Effector memory CD4-positive, alpha-beta T cell (primary cell): ENCODE measurements at places on chromosomes 2 and 18.

DNA sequence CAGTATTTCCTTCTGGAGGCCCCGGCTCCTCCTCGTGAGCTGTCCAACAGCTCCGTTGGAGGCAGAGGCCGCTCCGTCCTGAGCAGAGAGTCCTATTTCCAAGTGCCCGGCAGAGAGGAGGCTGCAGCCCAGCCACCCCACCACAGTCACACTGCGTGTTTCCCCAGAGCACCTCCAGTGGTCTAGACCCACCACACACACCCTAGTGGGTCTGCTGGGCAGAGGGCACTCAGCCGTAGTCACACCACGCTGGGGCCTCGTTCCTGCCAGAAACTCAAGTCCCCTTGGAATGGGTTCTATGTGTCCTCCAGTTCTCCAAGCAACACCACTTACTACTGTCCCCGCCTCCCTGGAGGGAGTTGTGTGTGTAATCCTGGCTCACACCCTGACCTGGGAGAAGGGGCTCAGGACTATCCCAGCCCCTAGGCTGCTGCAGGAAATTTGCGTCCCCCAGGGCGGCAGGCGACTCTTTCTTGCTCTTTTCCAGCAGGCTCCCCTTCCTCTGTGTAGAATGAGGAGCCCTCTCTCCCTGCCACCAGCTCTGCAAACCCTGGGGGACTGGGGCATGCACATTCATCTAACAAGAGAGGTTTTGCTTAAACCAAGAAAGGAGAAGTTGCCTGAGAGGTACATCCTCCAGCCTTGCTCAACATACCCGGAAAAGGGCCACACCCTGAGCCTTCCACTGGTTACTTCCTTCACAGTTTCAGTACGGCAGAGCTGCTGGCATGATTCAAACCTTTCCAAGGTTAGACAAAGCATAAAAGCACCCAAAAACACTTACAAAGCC is 114.1 kb downstream of the NDUFA10 start:
- DNase-seq = no peak
- H3K27me3 ChIP-seq = no peaks in the 10 kb centered on the region
- no peaks in the 10 kb centered on the region for H3K36me3 ChIP-seq

DNA sequence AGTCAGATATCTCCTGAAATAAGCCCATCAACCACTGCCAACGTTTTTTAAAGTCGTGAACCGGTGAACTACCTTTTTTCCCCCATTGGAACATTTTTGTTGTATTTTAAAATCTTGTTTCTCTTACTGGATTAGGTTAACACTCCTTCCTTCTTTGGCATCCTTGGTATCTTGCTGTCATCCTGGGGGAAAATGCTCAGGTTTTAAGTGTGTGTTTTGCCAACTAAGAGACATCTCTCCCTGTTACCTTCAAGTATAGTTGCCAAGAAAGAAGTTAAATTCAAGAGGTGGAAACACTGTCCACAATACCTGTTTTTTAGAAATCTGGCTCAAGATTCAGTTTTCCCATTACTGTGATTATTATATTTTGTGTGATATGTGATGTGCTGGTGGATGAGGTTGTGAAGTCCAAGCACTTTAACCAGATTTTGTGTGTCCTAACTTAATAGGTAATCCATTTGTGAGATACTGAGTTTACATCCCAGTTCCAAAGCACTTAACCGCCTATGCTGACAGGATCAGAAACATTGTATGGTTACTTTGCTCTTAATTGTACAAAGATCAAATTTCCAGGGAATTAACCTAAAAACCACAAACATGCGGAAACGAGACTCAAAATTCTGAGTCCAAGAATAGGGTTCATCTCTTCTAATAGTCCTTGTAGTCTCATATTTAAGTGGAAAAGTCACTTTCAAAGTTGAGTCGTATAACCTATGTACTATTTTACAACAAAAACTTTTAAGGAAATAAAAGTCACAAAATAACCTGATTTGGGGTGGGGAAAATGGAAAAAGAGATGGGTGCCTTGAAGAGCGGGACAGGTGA is 1.3 kb upstream of the SP3 start:
- H3K27ac ChIP-seq = peak overlapping the region; percentile 97
- H3K4me3 ChIP-seq = peak overlapping the region; percentile 97
- DNase-seq = no peak
- no peaks in the 10 kb centered on the region for H3K27me3 ChIP-seq
- peaks cover 6% of the 10 kb centered on the region for H3K4me1 ChIP-seq

- H3K27me3 ChIP-seq = no peaks in the 10 kb centered on the region
- no peaks in the 10 kb centered on the region for H3K4me1 ChIP-seq
- no peaks in the 10 kb centered on the region for H3K36me3 ChIP-seq
These were observed 206.8 kb upstream of the MEIS1 start for GRCh38 chr2:66228128-66228547.

- H3K27me3 ChIP-seq = no peaks in the 10 kb centered on the region
- H3K36me3 ChIP-seq = no peaks in the 10 kb centered on the region
- no peaks in the 10 kb centered on the region for H3K4me1 ChIP-seq
- H3K4me3 ChIP-seq = no peak overlapping the region
- no peak for DNase-seq
These were observed 43.7 kb downstream of the RHOB start for GRCh38 chr2:20490300-20491181.

DNA sequence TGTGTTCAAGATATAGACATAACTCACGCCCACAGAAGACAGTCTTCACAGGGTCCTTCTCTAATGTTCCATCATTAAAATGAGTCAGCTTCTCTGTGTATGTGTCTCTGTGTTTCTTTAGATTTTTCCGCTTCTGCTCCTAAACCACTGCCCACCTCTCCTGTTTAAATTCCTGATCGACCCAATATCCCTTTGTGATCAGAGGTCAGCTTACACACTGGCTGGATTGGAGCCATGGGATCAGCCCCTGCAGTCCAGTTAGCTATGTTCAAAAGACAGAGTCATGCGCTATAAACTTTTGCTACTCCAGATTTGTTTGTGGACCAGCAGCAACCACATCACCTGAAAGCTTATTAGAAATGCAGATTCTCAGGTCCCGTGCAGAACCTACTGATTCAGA is 229.2 kb downstream of the C1D start:
- no peak for DNase-seq
- no peaks in the 10 kb centered on the region for H3K4me1 ChIP-seq
- H3K4me3 ChIP-seq = no peak overlapping the region
- H3K36me3 ChIP-seq = no peaks in the 10 kb centered on the region
- H3K27ac ChIP-seq = no peak overlapping the region

DNA sequence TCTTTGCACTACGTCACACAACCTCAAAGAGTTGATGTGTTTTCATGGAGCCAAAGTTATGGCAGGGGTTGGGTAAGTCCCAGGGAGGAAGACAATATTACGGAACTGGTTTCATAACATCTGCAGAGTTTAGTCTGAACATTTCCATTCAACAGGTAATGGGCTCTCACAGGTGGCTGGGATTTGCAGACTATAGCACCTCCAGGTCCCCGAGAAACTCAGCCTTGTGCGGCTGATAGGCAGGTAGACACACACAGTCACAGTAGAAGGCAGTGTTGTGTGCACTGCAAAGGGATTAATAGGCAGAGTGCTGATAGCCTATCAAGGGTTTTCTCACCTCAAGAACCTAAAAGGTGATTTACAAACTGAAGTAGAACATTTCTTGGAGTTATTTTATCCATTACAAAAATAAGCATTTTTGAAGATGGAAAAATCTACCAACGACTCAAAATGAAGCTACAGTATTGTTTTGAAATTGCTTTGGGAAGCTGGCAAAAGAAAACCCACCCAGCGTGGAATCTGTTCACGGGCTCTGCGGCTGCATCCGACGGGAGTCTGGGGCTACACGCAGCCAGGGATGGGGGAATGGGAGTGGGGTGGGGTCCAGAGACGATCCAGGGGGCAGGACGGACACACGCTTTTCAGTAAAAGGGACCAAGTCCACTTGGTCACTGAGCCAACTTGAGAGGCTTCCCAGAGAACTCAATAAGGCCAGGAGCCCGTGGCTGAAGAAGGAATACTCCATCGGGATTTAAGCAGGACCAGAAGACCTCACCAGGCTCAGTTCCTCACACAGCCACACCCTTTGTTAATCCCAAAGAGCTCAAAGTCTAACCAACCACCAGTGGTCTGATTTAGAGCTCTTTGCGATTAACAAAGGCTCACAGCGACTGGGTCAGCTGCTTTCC is 82.9 kb downstream of the CHRNA1 start:
- H3K36me3 ChIP-seq = no peaks in the 10 kb centered on the region
- no peaks in the 10 kb centered on the region for H3K27me3 ChIP-seq
- H3K4me1 ChIP-seq = peaks cover 12% of the 10 kb centered on the region
- H3K4me3 ChIP-seq = peak overlapping the region; percentile 92

DNA sequence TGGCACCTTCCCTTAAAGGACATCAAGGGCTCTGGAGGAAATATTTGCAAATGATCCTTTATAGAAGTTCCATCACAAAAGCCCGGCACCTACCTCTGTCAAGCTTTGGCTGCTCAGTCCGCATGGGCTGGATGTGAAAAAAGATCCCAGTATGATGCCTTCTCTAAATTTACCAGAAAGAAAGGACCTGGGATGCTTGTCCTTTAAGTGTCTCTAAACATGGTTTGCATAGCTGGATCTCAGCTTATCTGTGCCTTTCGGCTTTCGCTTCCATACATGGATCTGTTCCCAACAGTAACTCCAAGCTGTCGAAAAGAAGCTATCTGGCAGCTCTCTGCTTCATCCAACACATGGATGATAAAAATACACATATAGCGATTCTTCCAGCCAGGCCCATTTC is 60.4 kb upstream of the SLC8A1 start:
- no peaks in the 10 kb centered on the region for H3K4me1 ChIP-seq
- H3K27me3 ChIP-seq = no peaks in the 10 kb centered on the region
- no peak overlapping the region for H3K4me3 ChIP-seq

DNA sequence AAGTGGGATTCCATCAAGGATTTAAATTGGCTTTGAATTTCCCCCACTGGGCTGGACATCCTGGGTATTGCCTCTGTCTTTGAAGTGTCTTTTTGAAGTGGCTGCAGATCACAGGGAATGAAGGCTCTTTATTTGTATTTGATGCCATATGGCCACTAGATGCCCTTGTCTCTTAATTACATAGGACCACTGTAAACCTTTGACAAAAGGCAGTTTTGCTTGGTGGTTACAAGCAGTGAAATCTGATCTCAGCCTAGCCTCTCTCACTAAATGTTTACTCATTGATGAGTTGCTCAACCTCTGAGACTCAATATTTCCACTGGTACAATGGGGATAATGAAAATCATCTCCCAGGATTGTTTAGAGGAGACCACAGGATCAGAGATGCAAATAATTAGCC is 102.2 kb downstream of the INSIG2 start:
- H3K4me3 ChIP-seq = no peak overlapping the region
- H3K27ac ChIP-seq = no peak overlapping the region
- no peaks in the 10 kb centered on the region for H3K36me3 ChIP-seq
- H3K27me3 ChIP-seq = no peaks in the 10 kb centered on the region
- no peaks in the 10 kb centered on the region for H3K4me1 ChIP-seq
- no peak for DNase-seq

DNA sequence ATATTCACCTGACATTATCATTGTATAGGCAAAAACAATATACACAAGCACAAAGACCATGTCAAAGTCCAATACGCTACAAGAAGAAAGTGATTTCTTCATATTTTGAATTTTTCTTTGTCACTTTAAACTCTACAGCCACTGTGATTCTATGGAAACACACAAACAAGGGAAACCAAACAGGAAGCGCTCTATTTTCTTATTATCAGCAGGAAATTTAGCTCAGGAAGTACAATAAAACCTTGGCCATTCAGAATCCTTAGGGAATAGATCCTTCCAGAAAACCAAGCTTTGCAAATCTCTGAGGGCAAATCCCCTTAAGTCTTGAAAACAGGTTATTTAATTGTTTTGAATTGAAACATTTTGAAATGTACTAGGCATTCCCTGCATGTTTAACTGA is 336.2 kb downstream of the EPHA4 start:
- H3K27me3 ChIP-seq = no peaks in the 10 kb centered on the region
- no peak overlapping the region for H3K27ac ChIP-seq
- no peaks in the 10 kb centered on the region for H3K36me3 ChIP-seq
- no peak for DNase-seq
- no peaks in the 10 kb centered on the region for H3K4me1 ChIP-seq
- H3K4me3 ChIP-seq = no peak overlapping the region

DNA sequence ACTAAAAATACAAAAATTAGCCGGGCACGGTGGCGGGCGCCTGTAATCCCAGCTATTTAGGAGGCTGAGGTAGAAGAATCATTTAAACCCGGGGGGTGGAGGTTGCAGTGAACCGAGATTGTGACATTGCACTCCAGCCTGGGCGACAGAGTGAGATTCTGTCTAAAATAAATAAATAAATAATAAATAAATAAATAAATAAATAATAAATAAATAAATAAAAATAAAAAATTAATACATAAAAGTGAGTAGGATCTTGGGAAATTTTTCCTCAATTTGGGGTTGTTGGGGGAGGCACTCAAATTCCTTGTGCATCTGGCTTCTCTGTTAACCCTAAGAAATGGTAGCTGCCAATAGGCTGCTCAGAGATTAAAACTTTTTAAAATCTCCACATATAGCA is 20.3 kb upstream of the FOXI3 start:
- H3K27ac ChIP-seq = no peak overlapping the region
- no peaks in the 10 kb centered on the region for H3K36me3 ChIP-seq
- DNase-seq = no peak
- H3K4me3 ChIP-seq = no peak overlapping the region

DNA sequence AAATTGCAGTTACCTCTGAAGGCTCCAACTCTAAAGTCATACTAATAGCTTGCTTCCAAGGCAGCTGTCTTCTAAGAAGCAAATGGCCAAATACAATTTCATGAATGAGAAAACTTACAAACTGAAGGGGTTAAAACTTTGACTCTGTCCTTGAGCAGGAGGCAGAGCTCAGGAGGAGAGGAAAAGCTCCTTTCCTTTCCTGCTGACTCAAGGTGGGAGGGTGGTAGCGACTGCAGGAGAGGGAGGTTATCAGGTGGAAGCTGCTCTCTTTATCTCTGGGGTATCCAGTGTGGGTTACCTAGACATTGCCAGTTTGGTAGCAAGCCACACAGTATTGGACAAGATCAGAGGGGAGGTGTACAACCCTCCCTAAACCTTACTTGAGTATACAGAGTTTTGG is 2.7 kb upstream of the EFEMP1 start:
- no peak overlapping the region for H3K27ac ChIP-seq
- no peaks in the 10 kb centered on the region for H3K4me1 ChIP-seq
- H3K36me3 ChIP-seq = no peaks in the 10 kb centered on the region
- DNase-seq = no peak

DNA sequence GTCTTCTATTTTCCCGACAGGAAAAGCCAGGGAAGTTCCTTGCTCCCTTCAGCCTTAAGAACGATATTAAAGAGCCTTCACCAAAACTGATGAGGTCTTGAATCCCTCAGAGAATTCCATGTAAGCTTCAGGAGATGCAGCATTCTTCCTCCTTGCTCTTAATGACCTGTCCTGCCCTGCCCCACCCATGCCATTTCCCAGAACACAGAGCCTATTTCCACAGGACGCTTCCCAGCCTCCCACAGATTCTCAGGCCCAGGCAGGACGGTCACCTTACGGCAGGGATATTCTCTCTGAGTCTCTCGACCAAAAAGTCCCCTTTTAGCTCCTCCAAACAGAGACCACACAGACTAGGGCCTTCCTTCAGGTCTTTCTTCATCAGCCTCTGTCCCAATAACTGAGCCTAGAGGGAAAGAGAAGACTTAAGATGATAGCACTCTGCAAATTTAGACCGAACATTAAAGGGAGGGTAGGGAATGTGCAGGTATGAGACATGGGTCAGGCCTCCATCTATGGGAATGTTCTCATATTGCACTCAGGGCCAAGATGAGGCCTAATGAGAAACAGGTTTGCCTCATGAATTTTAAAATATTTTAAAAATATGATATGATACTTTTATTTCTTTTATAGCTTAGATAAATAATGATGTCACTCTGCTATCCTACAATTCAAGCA is 62.1 kb downstream of the COBLL1 start:
- H3K4me3 ChIP-seq = no peak overlapping the region
- no peaks in the 10 kb centered on the region for H3K4me1 ChIP-seq
- H3K36me3 ChIP-seq = no peaks in the 10 kb centered on the region
- DNase-seq = no peak
